ENCODE measurements at places on chromosomes 16 and 17. TPM values are rescaled to one million over a fixed set of nuclear protein-coding genes. Genes with fewer than 3 reads are reported as not detected.

DOC2A gene
- 3.3 TPM for total RNA-seq

CES3 gene
- 1.5 TPM for total RNA-seq

CES4A gene
- total RNA-seq: 2.0 TPM

RRAD gene
- total RNA-seq: 12.1 TPM

CACNA1G gene
- total RNA-seq: 3.8 TPM

VPS4A gene
- total RNA-seq: 30.4 TPM

STH gene
- not detected for total RNA-seq
